Breast epithelium (tissue), 4 donors: ENCODE measurements at places on chromosomes 7 and 10. TPM values are rescaled to one million over a fixed set of nuclear protein-coding genes. Genes with fewer than 3 reads are reported as not detected.

DNA sequence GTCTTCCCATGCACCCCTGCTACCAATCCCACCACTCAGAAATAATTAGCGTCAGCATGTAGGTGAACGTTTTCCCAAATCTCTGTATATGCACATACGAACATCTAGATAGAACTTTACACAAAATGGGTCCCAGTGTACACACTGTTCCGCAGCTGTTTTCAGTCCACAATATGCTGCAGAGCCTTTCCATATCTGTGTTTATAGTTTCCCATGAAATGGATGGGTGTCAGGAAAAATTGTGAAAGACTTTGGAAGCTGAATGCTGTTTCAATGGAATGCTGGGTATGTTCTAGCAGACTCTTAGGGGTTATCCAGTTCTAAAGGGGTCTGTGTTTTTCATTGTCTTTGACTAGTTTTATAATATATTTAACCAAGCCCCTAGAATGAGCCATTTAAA, 13.8 kb downstream of the GRK5 start:
- no peak overlapping the region for H3K27ac ChIP-seq
- H3K27me3 ChIP-seq, result no peaks in the 10 kb centered on the region
- DNase-seq, result no peak
- H3K36me3 ChIP-seq, result no peaks in the 10 kb centered on the region

- DNase-seq, result no peak
- H3K4me3 ChIP-seq, result no peak overlapping the region
- no peak overlapping the region for H3K27ac ChIP-seq
These were observed 94.1 kb downstream of the SH3PXD2A start for GRCh38 chr10:103761075-103761920.

- H3K4me1 ChIP-seq, result no peaks in the 10 kb centered on the region
- peak within 1 kb of the TSS; percentile 88 for H3K4me3 ChIP-seq
- no peaks in the 10 kb centered on the region for H3K36me3 ChIP-seq
- DNase-seq, result peak; percentile 96
These were observed at the start of gene SAMD8 for GRCh38 chr10:75111365-75111906. Gene SAMD8 (plus strand): TSS chr10:75111656. CDS start chr10:75150529, 38,873 bp downstream.

- no peaks in the 10 kb centered on the region for H3K36me3 ChIP-seq
- no peak overlapping the region for H3K4me3 ChIP-seq
- no peaks in the 10 kb centered on the region for H3K4me1 ChIP-seq
- no peak for DNase-seq
These were observed 50.1 kb upstream of the TMEM72 start for GRCh38 chr10:44860811-44861736.

Gene CFAP58
- 0.16 TPM for total RNA-seq

DNA sequence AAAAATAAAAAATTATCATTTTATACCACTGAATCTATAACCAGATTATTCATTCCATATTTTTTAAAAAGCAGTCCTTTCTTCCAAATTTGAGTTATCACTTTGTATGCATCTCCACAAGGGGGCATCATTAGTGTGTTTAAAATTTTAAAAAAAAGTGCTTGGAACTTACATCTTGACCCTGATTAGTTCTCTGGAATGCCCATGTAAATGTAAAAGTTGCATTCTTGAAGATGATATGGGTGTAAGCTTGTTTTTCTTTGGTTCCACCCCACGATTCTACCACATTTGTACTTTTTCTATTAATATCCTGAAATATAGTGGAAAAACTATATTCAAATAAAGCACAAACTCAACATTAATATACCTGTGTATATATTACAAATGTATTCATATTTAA, 144.9 kb downstream of the ELAPOR2 start:
- H3K4me1 ChIP-seq, result no peaks in the 10 kb centered on the region
- H3K27ac ChIP-seq, result no peak overlapping the region
- no peak for DNase-seq
- no peak overlapping the region for H3K4me3 ChIP-seq
- H3K27me3 ChIP-seq, result no peaks in the 10 kb centered on the region
- H3K36me3 ChIP-seq, result no peaks in the 10 kb centered on the region

DNA sequence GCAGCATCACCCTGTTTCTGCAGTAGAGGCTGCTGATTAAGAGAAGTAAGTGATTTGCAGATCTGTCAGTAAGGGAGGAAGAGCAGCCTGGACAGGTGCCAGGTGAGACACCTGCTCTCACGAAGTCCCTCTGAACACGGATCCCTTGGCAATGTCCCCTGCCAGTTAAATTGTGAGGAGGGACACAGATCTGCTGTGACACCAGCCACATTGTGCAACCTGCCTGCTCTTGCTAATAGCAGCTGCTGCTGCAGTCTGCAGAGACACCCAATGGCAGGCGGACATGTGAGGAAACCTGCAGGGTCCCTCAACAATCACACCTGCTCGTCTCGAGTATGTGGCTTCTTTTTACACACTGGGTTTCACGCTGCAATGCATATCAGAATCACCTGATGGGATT, 31.9 kb downstream of the ANXA11 start:
- peak overlapping the region; percentile 0 for H3K27ac ChIP-seq
- DNase-seq, result no peak
- H3K4me1 ChIP-seq, result no peaks in the 10 kb centered on the region
- no peaks in the 10 kb centered on the region for H3K27me3 ChIP-seq
- H3K36me3 ChIP-seq, result no peaks in the 10 kb centered on the region
- H3K4me3 ChIP-seq, result no peak overlapping the region

DNA sequence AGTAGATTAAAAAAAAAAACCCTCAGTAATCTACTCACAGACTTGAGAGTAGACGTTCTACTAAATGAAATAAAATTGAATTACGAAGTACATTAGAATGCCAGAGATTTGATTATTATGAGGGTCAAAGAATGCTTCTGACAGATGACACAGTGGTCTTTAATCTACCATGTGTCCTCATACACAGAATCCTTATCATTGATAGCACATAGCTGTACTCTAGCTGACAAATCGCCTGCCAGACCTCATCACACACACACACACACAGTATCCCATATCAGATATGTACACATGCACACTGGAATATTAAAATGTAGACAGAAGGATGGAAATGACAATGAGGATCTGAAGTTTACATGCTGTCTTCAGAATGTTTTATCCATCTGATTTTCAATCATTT, 104.6 kb downstream of the SORCS1 start:
- H3K4me3 ChIP-seq, result no peak overlapping the region
- no peaks in the 10 kb centered on the region for H3K36me3 ChIP-seq
- no peak for DNase-seq
- H3K4me1 ChIP-seq, result no peaks in the 10 kb centered on the region
- H3K27me3 ChIP-seq, result no peaks in the 10 kb centered on the region
- no peak overlapping the region for H3K27ac ChIP-seq

- H3K4me1 ChIP-seq, result no peaks in the 10 kb centered on the region
- no peak for DNase-seq
- H3K36me3 ChIP-seq, result no peaks in the 10 kb centered on the region
- no peaks in the 10 kb centered on the region for H3K27me3 ChIP-seq
These were observed 25.1 kb upstream of the GHITM start for GRCh38 chr10:84114088-84114667.

Gene FZD8
- total RNA-seq, result 2.9 TPM

Gene ADD3
- 208 TPM for total RNA-seq

Gene TAS2R5
- total RNA-seq, result 10.8 TPM

Gene TMEM225B
- 4.5 TPM for total RNA-seq

Gene RNF133
- total RNA-seq, result 0.80 TPM

Gene C10orf143
- total RNA-seq, result 2.9 TPM

DNA sequence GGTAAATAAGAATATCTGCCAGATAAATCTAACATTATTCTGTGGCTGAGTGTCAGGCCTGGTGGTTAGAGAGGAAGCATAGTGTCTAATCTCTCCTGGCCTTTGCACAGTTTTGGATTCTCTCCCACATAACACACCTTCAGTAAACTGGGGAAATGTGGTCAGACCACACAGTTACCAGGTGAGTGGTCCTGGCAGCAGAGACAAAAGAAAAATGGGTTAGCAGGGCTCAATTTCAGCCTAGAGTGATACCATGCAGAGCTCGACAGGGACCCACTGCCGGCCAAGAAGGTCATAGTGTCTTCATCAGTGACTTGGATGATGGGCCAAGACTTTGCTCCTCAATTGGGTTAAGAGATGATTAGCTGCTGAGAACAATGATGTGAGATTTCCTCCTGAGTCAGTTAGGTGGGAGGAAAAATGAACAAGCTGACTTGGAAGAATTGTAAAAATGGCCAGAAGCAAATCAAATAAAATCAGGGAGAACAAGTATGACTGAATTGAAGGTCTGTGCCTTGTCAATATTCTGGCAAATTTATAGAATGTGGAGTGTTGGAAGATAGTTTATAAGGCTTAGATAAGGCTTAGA, 69.2 kb upstream of the EFCAB10 start:
- H3K27ac ChIP-seq, result no peak overlapping the region
- no peak overlapping the region for H3K4me3 ChIP-seq
- no peaks in the 10 kb centered on the region for H3K27me3 ChIP-seq
- H3K4me1 ChIP-seq, result no peaks in the 10 kb centered on the region

Gene SFTPA1
- not detected for total RNA-seq

DNA sequence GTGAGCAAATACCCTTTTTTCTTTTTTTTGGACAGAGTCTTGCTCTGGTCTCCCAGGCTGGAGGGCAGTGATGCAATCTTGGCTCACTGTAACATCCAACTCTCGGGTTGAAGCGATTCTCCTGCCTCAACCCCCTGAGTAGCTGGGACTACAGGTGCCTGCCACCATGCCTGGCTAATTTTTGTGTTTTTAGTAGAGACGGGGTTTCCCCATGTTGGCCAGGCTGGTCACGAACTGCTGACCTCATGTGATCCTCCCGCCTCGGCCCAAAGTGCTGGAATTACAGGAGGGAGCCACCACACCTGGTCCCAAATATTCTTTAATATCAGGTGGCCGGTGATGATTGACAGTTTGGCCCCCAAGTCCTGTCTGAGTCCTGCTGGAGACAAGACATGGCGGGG, 6.6 kb downstream of the LAT2 start:
- no peak overlapping the region for H3K27ac ChIP-seq
- no peaks in the 10 kb centered on the region for H3K27me3 ChIP-seq
- DNase-seq, result no peak
- H3K4me3 ChIP-seq, result no peak overlapping the region

Gene ELMO1
- total RNA-seq, result 110 TPM

GRCh38 chr7:55573234-55573900, 1.1 kb upstream of the VOPP1 start:
- H3K27ac ChIP-seq, result no peak overlapping the region
- no peaks in the 10 kb centered on the region for H3K27me3 ChIP-seq
- H3K36me3 ChIP-seq, result no peaks in the 10 kb centered on the region
- no peak overlapping the region for H3K4me3 ChIP-seq

DNA sequence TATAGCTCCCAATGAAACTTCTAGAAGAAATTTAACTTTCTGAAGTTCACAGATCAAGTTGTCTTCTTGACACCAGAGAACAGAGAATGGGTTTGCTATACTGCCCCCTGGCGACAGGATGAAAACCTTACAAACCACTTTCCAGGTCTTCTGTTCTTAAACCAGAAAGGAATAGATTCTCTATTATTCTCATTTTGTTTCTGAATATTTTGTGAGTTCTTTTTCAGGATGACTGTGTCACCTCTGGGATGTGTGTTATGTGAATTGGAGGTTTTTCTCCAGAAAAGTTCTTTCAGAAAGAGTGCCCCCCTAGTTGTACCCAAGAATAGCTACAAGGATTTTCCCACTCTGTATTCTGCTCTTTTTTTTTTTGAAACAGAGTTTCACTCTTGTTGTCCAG, 6.3 kb downstream of the IFT22 start:
- no peaks in the 10 kb centered on the region for H3K36me3 ChIP-seq
- H3K27me3 ChIP-seq, result no peaks in the 10 kb centered on the region
- H3K27ac ChIP-seq, result no peak overlapping the region
- DNase-seq, result no peak
- H3K4me1 ChIP-seq, result no peaks in the 10 kb centered on the region
- H3K4me3 ChIP-seq, result no peak overlapping the region

DNA sequence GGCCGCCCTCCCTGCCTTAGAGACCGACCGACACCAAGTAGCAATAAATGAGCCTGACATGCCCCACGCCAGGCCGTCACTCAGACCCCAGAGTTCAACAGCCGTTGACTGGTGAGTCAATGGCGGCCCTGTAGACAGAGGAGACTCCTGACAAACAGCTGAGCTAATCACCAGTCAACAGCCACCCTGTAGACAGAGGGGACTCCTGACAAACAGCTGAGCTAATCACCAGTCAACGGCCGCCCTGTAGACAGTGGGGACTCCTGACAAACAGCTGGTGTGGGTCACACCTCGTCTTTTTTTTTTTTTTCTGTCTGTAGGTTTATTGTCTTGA, 16.9 kb upstream of the KNDC1 start:
- no peaks in the 10 kb centered on the region for H3K36me3 ChIP-seq
- H3K27me3 ChIP-seq, result peaks cover 34% of the 10 kb centered on the region
- no peak overlapping the region for H3K27ac ChIP-seq
- no peak for DNase-seq
- no peaks in the 10 kb centered on the region for H3K4me1 ChIP-seq
- no peak overlapping the region for H3K4me3 ChIP-seq

- no peak overlapping the region for H3K4me3 ChIP-seq
- H3K27me3 ChIP-seq, result no peaks in the 10 kb centered on the region
- no peak overlapping the region for H3K27ac ChIP-seq
- DNase-seq, result no peak
- H3K4me1 ChIP-seq, result no peaks in the 10 kb centered on the region
- no peaks in the 10 kb centered on the region for H3K36me3 ChIP-seq
These were observed 8.5 kb upstream of the ZNF786 start for GRCh38 chr7:149099058-149099457.

- H3K4me1 ChIP-seq, result no peaks in the 10 kb centered on the region
- no peak overlapping the region for H3K27ac ChIP-seq
- H3K4me3 ChIP-seq, result no peak overlapping the region
- no peaks in the 10 kb centered on the region for H3K36me3 ChIP-seq
These were observed 104.6 kb upstream of the GDF10 start for GRCh38 chr10:47195274-47195885.

Gene ACTR1A
- total RNA-seq, result 92.5 TPM

DNA sequence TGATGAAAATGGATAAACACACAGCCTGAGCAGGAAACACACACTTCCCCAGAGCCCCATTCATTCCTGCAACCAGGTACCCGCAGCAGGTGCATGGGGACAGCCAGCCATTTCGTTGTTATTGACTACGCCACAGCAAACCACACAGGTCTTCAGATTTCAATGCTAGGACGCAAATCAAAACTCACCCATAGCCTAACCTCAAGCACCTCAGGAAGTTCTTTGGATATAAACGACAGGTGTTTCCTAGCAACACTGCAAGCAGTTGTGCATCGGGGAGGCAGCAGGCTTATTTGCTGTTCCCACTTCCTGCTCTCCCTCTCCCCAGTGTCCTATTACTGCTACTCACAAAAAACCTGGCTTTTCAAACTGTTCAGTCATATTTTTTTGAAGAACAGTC, 176.5 kb upstream of the FRMD4A start:
- no peaks in the 10 kb centered on the region for H3K36me3 ChIP-seq
- H3K27ac ChIP-seq, result no peak overlapping the region
- H3K4me3 ChIP-seq, result no peak overlapping the region
- no peaks in the 10 kb centered on the region for H3K4me1 ChIP-seq
- no peaks in the 10 kb centered on the region for H3K27me3 ChIP-seq
- no peak for DNase-seq

DNA sequence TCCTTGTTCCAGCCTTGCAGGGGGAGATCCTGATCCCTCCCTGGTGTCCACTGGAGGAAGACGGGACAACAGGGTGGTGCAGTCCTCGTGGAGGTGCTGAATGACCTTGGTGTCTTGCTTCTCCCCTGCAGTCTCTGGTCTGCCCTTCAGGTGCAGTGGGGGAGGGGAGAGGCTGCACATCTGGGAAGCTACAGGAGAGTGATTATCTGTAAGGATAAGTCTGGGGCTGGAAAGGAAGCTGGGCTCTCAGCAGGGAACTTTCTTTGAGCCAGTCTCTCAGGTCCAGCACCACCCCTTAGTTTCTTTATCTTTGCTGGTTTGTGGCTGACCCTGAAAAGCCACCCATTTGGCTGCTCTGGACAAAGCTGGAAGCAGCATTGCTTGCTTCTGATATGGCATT, 275.6 kb downstream of the CCSER2 start:
- no peak for DNase-seq
- H3K4me1 ChIP-seq, result no peaks in the 10 kb centered on the region
